ENCODE measurements at places on chromosomes 7 and 10. TPM values are rescaled to one million over a fixed set of nuclear protein-coding genes. Genes with fewer than 3 reads are reported as not detected.

Gene GALNT17
- 3.4 TPM for polyA plus RNA-seq

GRCh38 chr10:17835688-17836087, 26.5 kb downstream of the MRC1 start:
- no peak for DNase-seq

- no peak for DNase-seq
These were observed 22.6 kb downstream of the KCNMA1 start for GRCh38 chr10:77614778-77615625.

DNA sequence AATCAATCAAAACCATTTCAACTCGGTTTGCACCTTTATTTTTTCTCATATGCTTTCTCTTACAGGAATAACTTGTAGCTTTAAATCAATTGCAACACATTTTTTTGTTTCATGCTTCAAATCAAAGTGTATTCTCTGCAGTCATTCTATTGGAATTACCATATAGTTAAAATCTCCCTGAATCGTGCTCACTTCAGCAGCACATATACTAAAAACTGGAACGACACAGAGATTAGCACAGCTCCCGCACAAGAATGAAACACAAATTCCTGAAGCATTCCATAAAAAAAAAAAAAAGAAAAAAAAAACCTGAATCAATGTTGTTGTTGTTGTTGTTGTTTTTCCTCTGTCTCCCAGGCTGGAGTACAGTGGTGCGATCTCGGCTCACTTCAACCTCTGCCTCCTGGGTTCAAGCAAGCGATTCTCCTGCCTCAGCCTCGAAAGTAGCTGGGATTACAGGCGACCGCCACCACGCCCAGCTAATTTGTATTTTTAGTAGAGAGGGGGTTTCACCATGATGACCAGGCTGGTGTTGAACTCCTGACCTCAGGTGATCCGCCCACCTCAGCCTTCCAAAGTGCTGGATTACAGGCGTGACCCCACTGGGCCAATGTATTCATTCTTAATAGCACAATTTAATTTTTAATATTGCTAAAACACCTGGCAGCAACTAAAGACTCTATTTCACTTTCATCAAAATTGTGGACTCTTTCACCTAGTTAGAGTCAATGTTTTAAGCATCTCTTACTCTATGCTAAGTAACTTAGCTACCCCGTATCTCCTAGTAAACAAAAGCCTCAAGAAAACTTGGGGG, 26.3 kb downstream of the ANKRD61 start:
- DNase-seq, result no peak

DNA sequence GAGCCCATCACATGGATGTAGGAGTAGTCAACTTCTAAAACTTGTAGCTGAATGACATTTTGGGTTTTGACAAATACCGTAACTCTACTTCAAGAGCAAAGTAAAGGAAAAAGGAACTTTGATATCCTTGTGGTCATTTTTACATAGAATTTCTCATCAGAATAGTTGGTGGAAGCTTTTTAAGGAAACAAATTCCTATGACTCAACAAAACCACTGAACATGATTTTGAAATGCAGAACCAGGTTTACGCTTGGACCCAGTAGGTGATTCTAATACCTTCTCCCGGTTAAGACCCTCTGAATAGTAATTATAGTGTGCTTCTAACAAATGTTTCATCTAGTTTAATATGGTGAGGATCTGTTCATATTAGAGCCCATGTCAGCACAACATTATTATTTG, 307.8 kb downstream of the GPR37 start:
- no peak for DNase-seq

All from pancreas (tissue), 10 donors.